ENCODE measurements at places on chromosomes 16 and 17. TPM values are rescaled to one million over a fixed set of nuclear protein-coding genes. Genes with fewer than 3 reads are reported as not detected.
A peak's percentile ranks its signal among the peaks of the same experiment; 100 is the strongest.

Gene MT1H
- not detected for total RNA-seq

- DNase-seq = no peak
These were observed 22.7 kb downstream of the YPEL2 start for GRCh38 chr17:59353936-59354755.

Gene DHRS7C
- total RNA-seq = not detected

DNA sequence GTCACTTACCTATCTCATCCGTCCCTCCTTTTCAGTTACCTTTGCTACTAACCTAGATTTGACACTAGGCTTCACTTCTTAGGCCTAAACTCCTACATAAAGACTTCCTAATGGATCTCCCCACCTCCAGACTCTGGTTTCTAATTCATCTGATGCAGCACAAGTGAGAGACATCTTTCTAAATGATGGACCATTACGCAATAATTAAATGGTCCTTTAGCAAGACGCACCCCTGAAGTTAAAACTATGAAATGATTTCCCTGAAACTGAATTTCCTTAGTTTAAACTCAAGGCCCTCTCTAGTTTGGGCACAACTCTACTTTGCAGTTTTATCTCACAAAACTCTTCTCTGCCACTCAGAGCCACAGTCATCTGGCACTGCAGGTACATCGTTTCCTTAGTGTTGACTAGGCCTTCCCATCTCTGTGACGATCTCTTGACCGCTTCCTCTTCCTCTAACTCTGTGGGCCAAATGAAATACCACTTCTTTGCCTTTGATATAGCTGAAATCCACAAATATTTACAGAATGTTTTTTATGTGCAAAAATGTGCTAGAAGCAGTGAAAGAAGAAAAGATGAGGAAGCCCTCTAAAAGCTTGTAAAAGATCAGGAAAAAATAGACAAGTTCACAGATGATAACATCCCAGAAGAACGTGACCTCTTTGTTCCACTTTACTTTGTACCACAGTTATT, 3.3 kb downstream of the SYNRG start:
- no peak for DNase-seq

- no peak for DNase-seq
These were observed 9.1 kb downstream of the TP53I13 start for GRCh38 chr17:29577385-29578211.

DNA sequence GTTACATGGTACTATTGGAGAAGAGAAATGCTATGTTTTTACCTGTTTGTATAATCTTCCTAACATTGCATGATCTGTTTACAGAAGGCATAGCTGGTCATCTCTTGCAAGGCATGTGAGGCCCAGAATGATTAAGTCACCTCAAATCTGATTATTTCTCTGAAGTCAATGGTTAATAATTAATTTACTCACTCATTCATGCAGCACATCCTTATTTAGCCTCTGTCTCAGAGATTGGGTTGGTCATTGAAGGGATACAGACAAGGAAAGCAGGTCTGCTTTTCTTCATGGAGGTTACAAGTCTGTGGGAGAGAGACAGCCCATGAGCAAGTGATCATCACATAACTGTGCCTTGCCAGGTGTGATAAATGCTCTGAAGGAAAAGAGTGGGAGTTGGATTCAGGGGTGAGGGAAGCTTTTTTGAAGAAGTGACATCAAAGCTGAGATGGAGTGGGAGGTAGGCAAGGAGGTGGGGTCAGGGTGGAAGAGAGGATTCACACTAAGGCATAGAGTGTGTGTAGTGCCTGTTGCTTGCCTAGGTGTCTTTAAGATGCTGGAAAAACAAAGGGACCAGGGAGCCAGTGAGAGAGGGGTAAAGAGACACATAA, 16.3 kb upstream of the RBFOX1 start:
- no peak for DNase-seq

Gene PLXDC1
- total RNA-seq = 0.14 TPM

GRCh38 chr17:73669771-73670170, 25.5 kb upstream of the SDK2 start:
- no peak for DNase-seq

GRCh38 chr16:14121872-14122271, 50.8 kb downstream of the MRTFB start:
- DNase-seq = no peak

DNA sequence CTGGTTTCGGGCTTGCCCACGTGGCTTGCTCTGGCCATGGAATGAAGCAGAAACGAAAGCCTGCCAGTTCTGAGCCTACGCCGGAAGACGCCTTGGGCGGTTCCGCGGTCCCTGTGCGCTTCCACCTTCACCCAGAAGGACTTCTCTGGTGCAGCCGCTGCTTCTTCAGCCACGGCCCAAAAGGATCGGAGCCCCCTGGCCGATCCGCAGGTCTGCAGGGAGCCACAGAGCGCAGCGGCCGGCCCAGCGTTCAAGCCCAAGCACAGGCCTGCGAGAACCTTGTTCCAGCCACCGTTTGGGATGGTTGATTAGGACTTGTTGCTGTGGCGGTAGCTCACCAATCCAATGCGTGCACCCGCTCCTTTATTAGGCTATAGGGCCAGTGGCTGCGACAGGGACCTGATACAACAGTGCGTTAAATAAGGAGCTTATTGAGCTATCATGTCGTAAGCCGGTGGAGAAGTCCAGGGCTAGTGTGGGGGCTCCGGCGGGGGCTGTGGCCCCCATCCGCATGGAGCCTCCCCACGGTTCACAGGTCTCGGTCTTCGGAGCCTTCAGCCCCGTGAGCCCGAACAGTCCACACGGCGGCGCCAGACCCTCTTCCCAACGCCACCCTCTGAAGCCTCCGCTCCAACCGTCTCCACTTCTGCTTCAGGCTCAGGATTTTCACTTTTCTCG, 10.2 kb upstream of the MPP2 start:
- no peak for DNase-seq

- DNase-seq = no peak
These were observed 5.1 kb downstream of the LLGL1 start for GRCh38 chr17:18230288-18231141.

Gene CTRB1
- not detected for total RNA-seq

DNA sequence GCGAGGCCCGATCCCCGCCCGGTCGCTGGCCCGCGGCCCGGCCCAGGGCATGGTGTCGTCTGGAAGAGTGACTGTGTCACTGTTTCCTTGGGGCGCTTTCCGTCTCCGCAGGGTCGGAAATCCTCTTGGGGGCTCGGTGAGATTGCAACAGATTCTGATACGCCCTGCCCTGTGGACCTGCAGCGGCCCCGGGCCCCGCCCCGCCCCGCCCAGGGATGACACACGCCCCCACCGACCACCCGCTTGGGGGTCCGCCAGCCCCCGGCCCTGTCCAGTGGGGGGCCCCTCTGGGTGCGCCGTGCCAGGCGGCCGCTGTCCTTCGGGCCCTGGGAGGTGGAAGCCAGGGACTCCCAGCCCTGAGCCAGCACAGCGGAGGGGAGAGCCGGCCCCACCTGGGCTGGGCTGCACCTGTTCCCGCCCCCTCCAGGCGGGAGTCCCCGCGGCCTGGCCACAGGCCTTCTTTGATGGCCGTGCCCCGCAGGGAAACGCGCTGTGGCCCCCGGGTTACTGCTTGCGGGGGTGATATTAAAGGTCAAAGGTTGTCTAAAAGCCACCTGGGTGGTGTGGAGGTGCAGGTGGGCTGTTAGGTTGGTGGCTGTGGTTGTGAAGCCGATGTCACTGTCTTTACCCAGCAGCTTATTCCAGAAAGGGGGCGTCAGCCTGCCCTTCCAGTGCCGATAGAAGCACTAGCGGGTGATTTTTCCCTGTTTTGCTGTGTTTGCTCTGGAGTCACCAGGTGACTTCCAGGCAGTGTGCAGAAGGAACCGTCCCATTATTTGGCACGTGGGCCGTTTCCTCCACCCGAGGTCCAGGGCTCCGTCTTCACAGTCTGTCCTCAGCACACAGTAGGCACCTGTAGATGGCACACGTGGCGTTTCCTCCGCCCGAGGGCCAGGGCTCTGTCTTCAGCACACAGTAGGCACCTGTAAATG, 752 bp downstream of the TBC1D24 start:
- DNase-seq = peak; percentile 64

DNA sequence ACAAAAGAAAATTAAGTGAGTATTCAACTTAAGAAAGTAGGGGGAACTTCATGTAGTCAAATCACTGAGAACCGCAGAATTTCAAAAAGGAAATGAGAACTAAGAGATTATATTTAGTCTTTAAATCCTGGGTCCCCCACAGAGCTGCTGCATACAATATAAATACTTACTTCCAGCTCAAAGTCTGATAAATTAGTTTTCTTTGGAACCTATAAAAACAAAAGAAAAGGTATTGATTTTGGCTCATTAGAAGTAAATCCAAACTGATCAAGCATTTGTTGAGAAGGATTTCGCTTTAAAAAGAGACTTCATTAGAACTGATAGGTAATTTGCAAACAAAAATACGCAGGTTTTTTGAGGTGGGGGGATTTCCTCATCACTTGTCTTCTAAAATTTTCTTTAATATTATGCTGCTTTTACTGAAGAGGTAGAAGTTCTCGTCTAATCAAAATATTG, 21.9 kb downstream of the PARN start:
- no peak for DNase-seq

DNA sequence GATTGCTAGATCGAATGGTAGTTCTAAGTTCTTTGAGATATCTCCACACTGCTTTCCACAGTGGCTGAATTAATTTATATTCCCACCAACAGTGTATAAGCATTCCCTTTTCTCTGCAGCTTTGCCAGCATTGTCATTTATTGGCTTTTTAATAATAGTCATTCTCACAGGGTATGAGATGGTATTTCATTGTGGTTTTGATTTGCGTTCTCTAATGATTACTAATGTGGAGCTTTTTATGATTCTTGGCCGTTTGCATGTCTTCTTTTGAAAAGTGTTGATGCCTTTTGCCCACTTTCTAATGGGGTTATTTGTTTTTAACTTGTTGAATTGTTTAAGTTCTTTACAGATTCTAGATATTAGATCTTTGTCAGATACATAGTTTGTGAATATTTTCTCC, 36.5 kb upstream of the BCAS3 start:
- no peak for DNase-seq

GRCh38 chr16:11973070-11973469, 3.5 kb upstream of the SNX29 start:
- no peak for DNase-seq

Gene SBK1
- total RNA-seq = 5.5 TPM

GRCh38 chr17:63945784-63946439, 13.8 kb upstream of the CD79B start:
- no peak for DNase-seq

Gene KRTAP2-1
- not detected for total RNA-seq

- DNase-seq = no peak
These were observed 11.0 kb upstream of the CRISPLD2 start for GRCh38 chr16:84808826-84809225.

GRCh38 chr16:129075-129474, 9.4 kb downstream of the NPRL3 start:
- no peak for DNase-seq

DNA sequence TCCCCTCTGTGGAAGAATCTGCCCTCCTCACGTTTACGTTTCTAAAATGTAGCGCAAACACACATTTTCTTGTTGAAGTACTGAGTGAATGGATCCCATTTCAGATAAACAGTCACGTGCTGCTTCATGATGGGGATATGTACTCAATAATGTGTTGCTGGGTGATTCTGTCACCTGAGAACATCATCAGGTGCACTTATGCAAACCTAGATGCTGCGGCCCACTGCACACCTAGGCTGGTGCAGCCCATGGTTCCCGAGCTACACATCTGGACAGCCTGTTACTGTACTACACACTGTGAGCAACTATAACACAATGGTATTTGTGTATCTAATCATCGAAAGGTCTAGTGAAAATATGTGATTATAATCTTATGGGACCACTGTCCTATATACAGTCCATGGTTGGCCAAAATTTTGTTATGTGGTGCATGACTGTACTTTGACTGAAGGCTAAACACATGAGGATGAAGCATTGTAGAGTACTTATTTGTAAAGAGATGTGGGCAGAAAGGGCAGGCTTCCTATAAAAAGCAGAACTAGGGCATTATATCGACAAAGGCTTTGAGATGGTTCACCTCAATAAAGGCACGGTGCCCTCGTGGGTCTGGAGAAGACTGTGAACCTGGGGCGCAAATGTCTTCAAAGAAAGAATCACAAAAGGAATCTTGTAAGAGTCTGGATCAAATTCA, 26.3 kb downstream of the MARF1 start:
- DNase-seq = no peak

Gene MT1A
- total RNA-seq = 2.5 TPM

DNA sequence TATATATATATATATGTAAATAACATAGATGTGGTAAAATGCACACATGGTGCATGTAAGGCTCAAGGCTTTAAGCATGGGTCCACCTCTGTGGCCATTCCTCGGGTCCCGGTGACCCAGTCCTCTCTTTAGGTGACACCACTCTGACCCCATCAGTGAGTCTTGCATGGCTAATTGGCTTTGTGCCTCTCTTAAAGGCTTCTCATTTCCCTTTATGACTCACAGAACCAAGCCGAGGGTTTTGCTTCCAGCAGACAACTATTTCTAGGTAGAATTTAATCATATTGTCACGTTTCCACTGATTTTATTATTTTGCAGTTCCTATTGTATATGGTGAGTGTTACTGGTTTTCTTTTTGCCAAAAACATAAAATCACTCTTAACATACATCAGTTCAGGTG, 59.7 kb downstream of the PLCG2 start:
- DNase-seq = no peak

DNA sequence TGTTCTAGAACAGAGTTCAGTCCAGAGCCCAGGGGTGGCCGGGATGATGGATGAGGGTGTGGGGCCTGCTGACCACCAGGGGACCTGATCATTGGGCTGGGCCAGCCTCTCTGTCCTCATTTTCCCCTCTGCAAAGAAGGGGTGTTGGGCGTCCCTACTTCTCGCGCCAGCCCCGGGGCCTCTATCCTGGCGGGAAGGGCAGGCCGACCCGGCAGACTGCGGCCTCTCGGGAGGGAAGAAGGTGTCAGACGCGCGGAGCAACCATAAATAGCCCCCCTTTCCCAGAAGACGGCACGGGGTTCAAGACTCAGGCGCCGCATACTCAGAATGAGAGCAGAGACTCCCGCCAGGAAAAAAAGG, 2.0 kb upstream of the CACNA1G start:
- DNase-seq = no peak

DNA sequence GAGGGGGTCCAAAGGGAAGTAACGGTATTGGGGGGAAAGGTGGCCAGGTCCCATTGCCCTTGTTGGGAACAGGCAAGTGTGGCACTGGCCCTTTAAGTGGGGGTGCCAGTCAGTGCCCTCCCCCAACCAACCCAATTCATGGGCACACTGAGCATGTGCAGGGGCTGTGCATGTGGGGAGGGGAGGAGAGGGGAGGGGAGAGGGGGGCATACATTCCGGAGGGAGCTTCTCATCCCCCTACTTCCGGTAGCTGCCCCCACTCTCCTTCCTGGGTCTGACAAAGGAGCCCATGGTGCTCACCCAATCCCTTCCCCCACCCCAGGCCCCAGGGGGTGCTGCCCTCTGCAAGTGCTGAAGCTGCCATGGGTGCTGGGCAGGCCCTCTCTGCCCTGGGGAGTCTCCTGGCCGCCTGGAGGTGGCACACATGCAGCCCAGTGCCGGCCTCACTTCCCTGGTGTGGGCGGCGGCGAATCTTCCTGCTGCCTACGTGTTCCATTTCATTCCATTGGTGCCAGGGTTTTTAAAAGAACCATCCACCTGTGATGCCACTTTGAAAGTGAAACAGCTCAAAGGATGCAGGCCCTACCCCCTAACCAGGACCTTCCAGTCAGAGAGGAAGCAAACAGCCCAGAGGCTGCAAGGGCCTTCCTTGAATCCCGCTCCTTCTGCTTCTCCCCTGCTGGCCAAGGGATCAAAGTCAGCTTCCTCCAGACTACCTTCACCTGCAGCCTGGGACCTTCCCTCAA, 11.0 kb downstream of the HEXIM2 start:
- peak; percentile 67 for DNase-seq

GRCh38 chr17:36144981-36145729, 31.3 kb downstream of the TBC1D3B start:
- DNase-seq = no peak

- no peak for DNase-seq
These were observed 113.0 kb upstream of the METRNL start for GRCh38 chr17:82966415-82966814.

Measured in Caco-2 (cell line).